ENCODE measurements at places on chromosomes 5 and 9.
A peak's percentile ranks its signal among the peaks of the same experiment; 100 is the strongest.

GRCh38 chr5:90606539-90606938 lies 47.9 kb downstream of the ADGRV1 start:
- peak; percentile 1 for DNase-seq

GRCh38 chr5:40626801-40627200 lies 52.9 kb upstream of the PTGER4 start:
- no peak for DNase-seq

- DNase-seq, result no peak
These were observed 119.2 kb upstream of the SV2C start for GRCh38 chr5:75964008-75964407.

- DNase-seq, result no peak
These were observed 310.9 kb downstream of the TRIM36 start for GRCh38 chr5:114858665-114859437.

DNA sequence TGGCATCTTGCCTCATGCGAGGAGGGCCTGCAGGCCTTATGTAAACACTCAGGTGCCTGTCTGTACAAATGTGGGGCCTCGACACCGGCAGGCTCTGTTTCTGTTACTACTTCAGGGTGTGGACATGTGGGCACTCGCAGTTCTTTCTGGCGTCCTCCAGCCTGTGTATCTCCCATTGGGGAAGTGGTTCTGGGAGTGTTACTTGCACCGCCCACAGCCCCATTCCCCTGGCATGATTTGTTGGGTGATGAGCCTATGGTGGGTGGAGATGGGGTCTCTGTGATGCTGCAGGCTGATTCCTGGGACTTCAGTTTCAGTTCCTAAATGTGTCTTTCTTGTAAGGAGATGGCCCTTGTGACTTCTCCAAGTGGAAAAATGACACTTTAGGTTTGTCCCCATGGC lies 82.1 kb upstream of the PITX1 start:
- DNase-seq, result no peak

DNA sequence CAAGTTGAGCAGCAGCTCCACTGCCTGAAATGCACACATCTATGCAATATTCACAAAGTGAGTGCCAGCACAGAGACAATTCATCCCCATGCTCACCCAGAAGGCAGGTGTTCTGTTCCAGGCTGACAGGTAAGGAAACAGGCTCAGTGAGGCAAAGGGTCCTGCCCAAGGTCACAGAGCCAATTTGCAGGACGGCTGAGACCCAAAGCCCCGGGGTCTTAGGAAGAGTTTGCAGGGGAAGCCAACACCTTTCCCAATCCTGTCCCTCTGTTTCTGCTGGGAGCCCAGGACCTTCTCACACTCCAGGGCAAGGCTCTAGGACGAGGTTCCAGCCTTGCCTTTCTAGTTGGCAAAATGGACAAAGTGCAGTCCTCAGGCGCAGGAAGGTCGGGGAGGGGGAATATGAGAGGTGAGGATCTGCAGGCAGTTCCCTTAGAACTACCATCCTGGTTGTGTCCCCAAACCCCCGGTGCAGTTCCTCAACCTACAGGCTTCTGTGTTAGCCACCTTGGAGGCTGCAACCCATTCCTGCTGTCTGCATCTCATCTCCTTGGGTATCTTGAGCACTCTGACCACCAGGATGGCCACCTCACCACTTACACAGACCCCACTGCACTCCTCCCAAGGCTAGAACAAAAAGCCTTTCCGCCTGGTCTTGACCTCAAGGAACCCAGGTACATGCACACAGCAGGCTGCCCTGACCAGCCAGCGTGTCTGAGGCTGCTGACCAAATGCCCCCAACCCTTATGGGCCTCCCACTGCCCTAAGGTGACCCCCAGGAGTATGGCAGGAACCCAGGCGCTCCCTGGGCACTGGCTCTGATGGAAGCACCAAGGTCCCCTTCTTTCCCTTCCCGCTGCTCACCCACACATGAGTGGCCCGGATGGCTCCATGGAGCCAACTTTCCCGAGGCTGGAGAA lies 1.9 kb upstream of the BRD3 start:
- DNase-seq, result no peak

GRCh38 chr5:125150041-125150669 lies 403.7 kb upstream of the ZNF608 start:
- DNase-seq, result no peak

GRCh38 chr9:108663422-108663821 lies 192.4 kb downstream of the ACTL7B start:
- no peak for DNase-seq

- no peak for DNase-seq
These were observed 32.2 kb upstream of the KCNIP1 start for GRCh38 chr5:170471551-170472178.

DNA sequence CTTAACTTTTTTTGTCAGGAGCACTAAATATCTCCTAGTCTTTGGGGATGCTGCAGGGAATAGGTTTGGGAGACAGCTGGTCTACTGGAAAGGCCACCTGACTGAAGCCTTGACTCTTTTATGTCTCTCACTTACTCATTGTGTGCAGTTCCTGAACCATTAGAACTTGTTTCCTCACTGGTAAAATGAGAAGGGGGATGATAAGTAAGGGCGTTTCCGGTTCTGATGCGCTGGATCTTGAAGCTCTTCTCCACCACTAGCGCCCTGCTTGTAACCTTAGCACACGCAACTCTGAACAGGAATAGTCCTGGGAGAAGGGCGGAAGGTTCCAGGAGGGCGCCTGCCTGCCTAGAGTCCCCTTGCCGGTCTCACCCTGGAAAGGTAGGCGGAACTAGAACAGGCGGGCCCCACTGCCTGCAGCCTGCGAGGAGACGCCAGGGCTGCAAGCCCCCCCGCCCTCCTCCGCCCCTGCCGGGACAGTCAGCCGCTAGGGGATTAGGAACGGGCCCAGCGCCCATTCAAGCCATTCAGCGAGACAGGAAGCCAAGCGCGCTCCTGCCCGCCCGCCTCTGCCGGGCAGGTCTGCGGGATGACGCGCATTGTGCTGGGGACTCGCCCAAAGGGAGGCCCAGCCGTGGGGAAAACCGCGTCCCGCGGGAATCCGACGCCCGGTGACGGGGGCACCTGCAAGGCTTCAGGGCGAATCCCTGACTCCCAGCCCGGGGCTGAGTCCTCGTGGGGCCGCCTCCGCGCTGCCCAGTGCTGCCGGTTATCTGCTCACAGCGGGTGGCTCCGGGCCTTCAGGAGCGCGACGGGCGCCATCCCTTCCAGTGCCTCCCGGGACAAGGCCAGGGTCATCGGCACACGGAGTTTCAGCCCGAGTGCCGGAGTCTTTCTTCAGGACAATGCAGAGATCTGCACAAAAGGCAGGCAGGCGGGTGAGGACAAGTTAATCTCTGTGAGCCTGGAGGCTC lies 44.0 kb upstream of the XPA start:
- DNase-seq, result peak; percentile 66

GRCh38 chr5:37867654-37868053 lies 27.8 kb upstream of the GDNF start:
- DNase-seq, result no peak

GRCh38 chr5:172525996-172526360 lies 71.7 kb upstream of the SH3PXD2B start:
- no peak for DNase-seq

GRCh38 chr9:134502266-134502791 lies 139.3 kb upstream of the COL5A1 start:
- no peak for DNase-seq

DNA sequence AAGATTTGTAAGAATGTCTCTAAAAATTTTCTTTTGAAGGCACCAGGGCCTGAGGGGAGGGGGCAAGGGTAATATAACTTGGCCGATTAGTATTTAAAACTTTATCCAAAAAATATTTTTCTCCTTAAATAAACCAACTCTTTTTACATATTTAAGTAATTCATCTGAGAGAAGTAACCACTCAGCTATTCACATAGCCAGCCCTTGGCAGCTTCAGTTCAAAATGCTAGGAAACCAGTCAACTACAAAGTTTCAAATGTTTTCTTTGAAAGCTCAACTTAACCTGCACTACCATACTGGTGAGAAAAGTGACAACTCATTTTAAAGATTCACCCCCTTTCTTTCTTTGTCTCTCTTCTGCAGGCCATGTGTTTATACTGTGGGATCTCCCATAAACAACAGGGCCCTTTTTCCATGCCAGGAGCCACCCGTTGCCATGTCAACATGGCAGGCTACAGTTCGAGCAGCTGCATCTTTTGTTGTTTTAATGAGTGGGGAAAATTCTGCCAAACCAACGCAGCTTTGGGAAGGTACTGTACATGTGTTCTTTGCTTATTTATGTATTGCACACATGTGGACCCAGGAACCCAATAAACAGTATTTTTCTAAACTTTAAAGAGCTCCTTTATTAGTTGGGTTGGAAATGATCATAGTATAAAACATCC lies 46.3 kb downstream of the AOPEP start:
- peak; percentile 90 for DNase-seq

DNA sequence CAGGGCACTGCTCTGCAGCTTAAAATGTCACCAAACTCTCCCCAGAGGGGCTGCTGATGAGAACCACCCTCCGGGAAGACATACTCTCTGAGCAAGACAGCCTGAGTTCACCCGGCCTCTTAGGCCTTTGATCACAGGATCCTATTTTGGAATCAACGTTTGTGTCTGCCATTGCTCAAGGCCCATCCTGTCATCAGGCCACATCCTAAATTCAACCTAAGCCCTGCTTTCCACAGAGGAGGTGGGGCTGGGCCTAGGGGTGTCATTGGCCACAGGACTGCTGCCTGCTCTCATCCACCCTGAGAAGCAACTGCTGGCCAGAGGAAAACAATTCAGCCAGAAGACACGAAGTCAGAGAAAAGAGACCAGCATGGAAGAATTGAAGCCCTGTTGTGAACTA lies 351.1 kb upstream of the IRX2 start:
- no peak for DNase-seq

- DNase-seq, result no peak
These were observed 24.0 kb downstream of the TMEM161B start for GRCh38 chr5:88244686-88245085.

DNA sequence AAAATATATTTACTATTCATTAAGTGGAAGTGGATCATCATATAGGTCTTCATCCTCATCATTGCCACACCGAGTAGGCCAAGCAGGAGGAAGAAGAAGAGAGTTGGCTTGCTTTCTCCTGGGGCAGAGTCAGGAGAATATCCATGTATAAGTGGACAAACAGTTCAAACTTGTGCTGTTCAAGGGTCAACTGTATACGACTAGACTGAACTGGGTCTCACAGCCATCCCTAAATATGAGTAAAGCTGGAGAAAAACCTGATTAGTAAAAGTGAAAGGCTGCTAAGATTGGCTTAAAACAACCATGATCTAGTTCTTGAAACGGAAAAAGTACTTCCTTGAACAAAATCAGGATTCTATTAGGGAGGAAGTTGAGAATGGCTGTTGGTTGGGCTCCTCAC lies 276.7 kb upstream of the ADRA1B start:
- no peak for DNase-seq

- no peak for DNase-seq
These were observed 491.5 kb upstream of the TUSC1 start for GRCh38 chr9:26169708-26170107.

- DNase-seq, result peak; percentile 72
These were observed 91.9 kb upstream of the C9orf72 start for GRCh38 chr9:27665136-27665535.

- DNase-seq, result no peak
These were observed 1.5 kb downstream of the SMIM32 start for GRCh38 chr5:136191304-136192014.

GRCh38 chr5:146527785-146528184 lies 11.8 kb upstream of the GPR151 start:
- no peak for DNase-seq

DNA sequence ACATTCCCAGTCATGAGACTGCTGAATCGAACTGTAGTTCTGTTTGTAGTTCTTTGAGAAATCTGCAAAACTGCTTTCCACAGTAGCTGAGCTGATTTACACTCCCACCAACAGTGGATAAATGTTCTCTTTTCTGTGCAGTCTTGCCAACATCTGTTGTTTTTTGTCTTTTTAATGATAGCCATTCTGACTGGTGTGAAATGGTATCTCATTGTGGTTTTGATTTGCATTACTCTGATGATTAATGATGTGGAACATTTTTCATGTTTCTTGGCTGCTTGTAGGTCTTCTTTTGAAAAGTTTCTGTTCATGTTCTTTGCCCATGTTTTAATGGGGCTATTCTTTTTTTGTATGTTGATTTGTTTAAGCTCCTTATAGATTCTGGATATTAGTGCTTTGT lies 187.3 kb upstream of the TLE4 start:
- no peak for DNase-seq

DNA sequence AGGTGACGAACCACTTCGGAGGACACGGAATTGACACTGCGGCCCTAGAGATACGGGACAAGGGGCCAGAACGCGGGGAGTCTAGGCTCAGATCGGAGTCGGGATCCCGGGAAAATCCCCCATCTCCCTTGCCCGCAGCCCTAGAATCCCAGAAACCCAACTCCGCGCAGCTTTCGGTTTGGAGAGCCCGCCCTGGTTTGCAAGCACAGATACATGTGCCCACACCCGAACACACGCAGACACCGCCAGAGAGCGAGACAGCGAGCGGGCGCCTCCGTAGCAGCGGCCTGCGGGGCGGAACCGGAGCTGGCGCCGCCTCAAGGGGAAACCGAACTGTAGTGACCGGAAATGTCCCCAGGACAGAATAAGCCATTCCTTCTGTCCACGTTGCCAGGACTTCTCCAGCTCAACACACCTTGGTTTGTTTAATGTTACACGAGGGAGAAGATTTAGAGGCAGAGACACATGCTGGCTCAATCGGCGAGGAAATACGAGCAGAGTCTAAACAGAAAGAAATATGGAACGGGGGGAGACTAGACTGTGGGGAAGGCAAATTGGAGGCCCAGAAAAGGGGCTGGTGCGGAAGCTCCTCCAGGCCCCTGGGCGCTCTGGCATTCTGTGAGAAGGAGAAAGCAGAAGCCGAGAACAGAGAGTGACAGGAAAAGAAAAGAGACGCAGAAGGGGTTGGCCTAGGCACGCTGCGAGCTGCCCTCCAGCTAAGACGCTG lies 2.9 kb upstream of the PAX5 start:
- DNase-seq, result peak; percentile 86

DNA sequence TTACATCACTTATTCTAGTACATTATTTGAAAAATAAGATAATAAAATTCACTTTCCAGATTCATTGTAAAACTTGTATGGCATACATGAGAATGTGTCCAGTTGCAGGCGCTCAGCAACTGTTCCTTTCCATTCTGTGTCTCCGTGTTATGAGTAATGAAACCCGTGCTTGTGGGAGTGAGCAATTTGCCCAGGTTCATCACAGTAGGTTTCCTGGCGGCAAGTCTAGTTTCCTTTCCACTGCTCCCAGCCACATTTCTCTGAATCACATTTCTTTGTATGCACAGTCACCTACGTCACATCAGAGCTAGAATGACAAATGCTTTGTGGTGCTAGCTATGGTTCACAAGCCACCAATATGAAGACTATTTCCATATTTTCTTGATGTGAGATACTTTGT lies 39.9 kb downstream of the MOCS2 start:
- peak; percentile 72 for DNase-seq

DNA sequence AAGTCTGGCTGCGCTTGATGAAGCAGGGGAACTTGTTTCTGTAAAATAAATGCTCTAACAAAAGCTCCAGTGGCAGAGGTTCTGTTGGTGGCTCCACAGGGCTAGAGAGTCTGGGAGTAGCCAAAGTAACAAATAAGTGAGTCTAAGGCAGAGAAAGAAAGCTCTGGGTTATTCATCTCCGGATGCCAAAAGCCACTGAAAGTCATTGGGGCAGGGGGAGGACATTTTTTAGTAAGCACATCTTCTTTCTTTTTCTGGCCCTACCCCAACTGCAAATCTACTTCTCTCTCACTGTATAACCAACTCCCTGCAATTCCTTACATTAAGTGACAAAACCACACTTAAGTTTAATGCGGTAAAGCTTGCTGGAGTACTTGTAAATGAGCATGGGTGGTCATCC lies 141.6 kb downstream of the INSYN2B start:
- DNase-seq, result no peak

- DNase-seq, result no peak
These were observed 79.3 kb upstream of the SPEF2 start for GRCh38 chr5:35538198-35538931.
